Stimulated activated CD8-positive, alpha-beta memory T cell treated with anti-CD3 and anti-CD28 coated beads, Interleukin-2, amount 100 ng/mL, for 48 hours (primary cell): ENCODE measurements at places on chromosomes 16 and 17.

DNA sequence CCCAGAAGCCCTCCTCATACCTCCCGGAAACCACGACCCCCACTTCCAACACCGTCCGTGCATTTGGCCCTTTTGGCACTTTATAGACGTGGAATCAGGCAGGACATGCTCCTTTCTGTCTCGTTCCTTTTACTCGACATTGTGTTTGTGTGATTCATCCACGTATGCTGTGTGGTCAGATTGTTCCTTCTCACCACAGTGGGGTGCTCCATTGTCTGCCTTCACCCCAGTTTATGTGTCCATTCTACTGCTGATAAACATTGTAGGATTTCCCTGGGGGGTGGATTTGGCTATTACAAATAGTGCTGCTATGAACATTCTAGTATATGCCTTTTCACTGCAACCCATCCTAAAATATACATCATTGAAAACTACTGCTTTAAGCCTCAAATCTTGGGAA is 28.9 kb upstream of the RPH3AL start:
- DNase-seq: no peak

GRCh38 chr17:38654411-38655398 is 20.1 kb downstream of the EPOP start:
- DNase-seq: no peak

DNA sequence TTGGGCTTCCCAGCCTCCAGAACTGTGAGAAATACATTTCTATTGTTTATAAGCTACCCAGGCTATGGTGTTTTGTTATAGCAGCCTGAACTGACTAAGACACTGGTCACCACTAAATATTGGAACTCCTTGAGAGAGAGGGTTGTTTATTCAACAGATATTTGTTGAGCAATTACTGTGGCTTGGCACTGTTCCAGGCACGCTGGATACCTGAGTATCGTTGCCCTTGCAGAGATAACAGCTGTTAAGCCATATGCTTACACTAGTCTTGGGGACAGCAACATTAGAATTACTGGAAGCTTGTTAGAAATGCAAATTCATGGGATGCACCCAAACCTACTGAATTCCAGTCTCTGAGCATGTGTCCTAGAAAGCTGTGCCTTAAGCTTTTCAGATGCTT is 230.7 kb downstream of the HS3ST4 start:
- no peak for DNase-seq

DNA sequence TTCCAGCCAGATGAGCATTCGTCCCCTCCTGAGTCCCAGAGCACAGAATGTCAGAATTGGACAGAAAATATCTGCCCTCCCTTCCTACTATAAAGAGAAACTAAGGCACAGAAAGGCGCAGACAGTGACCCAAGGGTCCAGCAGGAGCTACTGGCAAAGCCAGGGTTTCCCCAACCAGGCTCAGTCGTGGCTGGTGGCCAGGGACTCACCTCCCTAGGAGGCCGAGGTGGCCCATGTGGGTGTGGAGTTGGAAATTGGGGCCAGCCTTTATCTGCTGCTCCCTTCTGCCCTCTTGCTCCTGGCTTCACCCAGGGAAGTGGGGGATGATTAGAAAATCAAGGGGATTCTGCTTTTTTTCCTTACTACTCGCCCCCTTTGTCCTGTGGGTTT is 1.1 kb downstream of the DRC7 start:
- DNase-seq: no peak

GRCh38 chr17:62064029-62064790 is 868 bp downstream of the MED13 start:
- DNase-seq: no peak

- no peak for DNase-seq
Observed at GRCh38 chr16:3959148-3959547, 78.6 kb upstream of the CREBBP start.

GRCh38 chr17:49547566-49547965 is 28.1 kb upstream of the NXPH3 start:
- DNase-seq: no peak

DNA sequence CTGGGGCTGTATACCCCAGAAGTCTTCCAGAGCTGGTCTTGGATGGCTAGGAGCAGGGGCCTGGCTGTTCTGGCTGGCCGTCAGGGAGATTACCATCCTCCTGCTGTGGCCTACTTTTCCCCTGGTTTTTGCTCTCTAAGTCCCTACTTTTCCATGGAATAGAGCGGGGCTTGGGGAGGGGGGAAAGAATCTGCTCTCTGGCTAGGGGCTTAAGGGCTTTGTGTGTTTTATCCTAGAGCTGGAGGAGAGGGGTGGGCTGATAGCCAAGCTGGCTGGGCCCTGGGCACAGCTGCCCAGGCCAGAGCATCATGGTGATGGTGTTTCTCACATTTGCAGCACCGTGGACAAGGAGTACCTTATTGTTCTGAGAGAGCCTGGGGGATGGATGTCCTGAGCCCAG is 3.6 kb downstream of the NRN1L start:
- DNase-seq: no peak
